ENCODE measurements at places on chromosomes 13 and 19.
A peak's percentile ranks its signal among the peaks of the same experiment; 100 is the strongest.

- DNase-seq = no peak
Measured at GRCh38 chr19:55099557-55100506, 17.6 kb downstream of the PPP1R12C start.

DNA sequence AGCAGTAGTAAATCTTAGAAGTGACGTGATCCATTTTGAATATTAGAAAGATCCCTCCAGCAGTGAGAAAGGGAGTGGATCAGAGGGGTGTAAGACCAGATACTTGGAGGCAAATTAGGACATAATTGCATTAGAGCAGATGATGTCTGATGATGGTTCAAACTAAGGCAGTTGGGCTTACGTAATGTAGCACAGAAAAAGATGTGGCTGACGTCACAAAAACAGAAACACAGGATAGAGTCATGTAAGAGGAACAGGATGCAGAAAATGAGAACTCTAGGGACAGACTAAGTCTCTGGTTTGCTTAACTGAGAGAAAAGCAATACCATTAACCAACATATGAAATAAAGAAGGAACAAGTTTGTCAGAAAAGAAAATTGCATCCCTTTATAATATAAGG, 392.5 kb upstream of the DACH1 start:
- no peak for DNase-seq

GRCh38 chr19:54021363-54021762, 29.9 kb downstream of the CACNG6 start:
- DNase-seq = no peak

DNA sequence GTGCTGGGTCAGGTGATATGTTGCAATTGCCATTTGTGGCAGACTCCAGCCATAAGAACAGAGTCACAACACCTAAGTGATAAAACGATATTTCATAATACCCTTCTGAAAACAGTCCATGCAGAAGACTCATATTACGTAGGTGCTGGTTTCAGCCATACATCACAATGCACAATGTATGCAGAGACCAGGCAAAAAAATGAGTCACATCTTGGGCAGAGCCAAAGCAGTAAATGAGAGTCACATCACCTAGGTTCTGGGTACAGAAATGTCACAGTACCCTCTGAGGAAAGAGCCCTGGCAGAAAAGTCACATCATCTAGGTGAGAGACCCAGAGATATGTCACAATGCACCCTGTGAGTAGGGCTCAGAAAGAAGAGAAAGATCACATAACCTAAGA, 125.2 kb upstream of the ZNF91 start:
- DNase-seq = no peak

- DNase-seq = no peak
Measured at GRCh38 chr13:47291107-47291656, 394.3 kb upstream of the HTR2A start.

DNA sequence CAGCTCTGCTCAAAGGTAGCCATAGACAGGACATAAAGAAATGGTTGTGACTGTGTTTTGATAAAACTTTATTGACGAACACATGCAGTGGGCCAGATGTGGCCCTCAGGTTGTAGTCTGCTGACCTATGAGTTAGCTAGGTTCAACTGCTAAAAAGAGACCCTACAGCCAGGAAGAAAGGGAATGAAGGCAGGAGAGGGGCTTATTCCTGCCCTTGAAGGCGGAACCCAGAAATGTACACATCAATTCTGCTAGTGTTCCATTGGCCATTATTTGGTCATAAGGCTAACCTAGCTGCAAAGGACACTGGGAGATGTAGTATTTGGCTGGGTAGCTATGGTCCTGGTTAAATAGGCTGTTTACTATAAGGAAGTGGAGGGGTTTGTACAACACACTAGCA, 18.0 kb downstream of the APBA3 start:
- DNase-seq = no peak

- no peak for DNase-seq
Measured at GRCh38 chr13:84812078-84812477, 929.8 kb upstream of the SLITRK1 start.

GRCh38 chr19:510606-511100, 3.4 kb downstream of the TPGS1 start:
- peak; percentile 56 for DNase-seq

- no peak for DNase-seq
Measured at GRCh38 chr19:8457209-8457608, 12.4 kb downstream of the HNRNPM start.

- DNase-seq = no peak
Measured at GRCh38 chr13:45194081-45194939, 6.5 kb downstream of the KCTD4 start.

GRCh38 chr13:50829896-50830295, 13.6 kb downstream of the DLEU7 start:
- no peak for DNase-seq

DNA sequence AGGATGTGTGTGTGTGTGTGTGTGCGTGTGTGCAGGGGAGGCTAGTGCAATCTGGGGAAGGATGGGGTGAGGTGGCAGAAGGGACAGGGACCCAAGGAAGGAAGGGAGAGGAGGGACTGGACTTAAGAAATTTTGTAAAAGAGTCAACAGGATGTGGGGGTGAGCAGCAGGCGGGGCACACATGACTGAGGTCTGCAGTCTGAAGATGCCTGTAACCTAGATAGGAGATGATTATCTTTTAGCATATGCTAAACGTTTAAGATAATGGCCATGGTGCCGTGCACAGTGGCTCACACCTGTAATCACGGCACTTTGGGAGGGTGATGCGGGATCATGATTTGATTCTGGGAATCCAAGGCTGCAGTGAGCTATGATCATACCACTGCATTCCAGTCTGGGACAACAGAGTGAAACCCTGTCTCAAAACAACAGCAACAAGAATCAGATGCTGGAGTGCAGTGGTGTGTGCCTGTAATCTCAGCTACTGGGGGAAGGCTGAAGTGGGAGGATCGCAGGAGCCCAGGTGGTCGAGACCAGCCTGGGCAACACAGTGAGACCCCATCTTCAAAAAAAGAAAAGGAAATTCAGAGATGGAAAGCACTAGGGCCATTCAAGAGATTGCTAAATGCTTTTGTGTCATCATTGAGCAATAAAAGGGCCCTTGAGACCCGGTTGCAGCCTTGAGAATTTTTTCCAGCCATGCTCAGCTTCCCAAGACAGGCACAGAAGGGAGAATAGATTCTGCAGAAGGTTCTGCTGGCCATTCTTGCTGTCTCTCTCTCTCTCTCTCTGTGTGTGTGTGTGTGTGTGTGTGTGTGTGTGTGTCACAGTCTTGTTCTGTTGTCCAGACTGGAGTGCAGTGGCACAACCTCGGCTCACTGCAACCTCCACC, 3.8 kb upstream of the ZNF414 start:
- DNase-seq = no peak

- DNase-seq = no peak
Measured at GRCh38 chr19:31332096-31332495, 17.1 kb downstream of the TSHZ3 start.

DNA sequence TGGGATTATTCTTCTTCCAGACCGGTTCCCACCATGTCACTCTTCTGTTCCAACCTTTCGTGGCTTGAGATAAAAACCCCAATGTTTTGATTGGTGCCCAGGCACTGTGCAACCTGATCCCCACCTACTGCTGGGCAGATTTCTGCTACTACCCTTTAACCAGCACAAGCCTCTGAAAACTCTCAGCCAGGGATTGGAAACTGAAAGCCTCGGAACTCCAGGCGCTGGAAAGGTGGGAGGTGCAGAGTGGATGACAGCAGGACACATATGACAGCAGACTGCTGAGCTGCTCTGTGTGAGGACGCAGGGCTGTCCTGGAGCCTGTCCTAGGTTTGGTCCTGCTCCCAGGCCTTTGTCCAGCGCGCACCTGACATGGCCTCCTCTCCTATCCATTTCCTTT, 68.5 kb upstream of the GTF3A start:
- DNase-seq = no peak

- DNase-seq = no peak
Measured at GRCh38 chr19:771332-771785, 20.4 kb downstream of the MISP start.

- no peak for DNase-seq
Measured at GRCh38 chr13:110138700-110139036, 168.3 kb downstream of the COL4A1 start.

- DNase-seq = no peak
Measured at GRCh38 chr13:93750676-93751075, 524.1 kb downstream of the GPC6 start.

- no peak for DNase-seq
Measured at GRCh38 chr19:5130371-5131030, 161.6 kb downstream of the KDM4B start.

DNA sequence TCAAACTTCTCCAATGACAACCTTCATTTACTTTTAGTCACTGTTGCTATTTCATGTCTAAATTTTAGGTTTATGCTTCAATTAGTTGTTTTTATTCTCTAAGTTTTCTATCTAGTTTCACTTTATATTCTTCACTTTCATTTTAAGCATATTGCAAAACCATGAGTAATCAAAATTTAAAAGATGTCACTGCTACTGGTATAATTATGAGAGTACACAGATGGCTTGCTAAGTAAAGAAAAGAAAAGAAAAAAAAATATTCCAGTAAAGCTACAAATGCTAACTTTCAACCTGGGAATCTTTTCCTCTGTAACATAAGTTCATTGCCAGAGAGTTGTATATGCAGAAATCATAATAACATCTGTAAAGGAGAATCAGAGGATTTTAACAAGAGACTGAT, 1624.7 kb downstream of the PCDH9 start:
- no peak for DNase-seq

- no peak for DNase-seq
Measured at GRCh38 chr19:56405062-56405461, 930 bp downstream of the ZNF583 start.

- DNase-seq = no peak
Measured at GRCh38 chr19:6719992-6720368, 470 bp downstream of the C3 start.

DNA sequence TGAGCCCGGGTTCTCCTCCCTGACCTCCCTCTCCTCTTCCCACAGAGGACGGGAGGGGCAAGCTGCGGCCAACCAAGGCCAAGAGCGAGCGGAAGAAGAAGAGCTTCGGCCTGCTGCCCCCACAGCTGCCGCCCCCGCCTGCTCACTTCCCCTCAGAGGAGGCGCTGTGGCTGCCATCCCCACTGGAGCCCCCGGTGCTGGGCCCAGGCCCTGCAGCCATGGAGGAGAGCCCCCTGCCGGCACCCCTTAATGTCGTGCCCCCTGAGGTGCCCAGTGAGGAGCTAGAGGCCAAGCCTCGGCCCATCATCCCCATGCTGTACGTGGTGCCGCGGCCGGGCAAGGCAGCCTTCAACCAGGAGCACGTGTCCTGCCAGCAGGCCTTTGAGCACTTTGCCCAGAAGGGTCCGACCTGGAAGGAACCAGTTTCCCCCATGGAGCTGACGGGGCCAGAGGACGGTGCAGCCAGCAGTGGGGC, 162.2 kb downstream of the KDM4B start:
- no peak for DNase-seq

DNA sequence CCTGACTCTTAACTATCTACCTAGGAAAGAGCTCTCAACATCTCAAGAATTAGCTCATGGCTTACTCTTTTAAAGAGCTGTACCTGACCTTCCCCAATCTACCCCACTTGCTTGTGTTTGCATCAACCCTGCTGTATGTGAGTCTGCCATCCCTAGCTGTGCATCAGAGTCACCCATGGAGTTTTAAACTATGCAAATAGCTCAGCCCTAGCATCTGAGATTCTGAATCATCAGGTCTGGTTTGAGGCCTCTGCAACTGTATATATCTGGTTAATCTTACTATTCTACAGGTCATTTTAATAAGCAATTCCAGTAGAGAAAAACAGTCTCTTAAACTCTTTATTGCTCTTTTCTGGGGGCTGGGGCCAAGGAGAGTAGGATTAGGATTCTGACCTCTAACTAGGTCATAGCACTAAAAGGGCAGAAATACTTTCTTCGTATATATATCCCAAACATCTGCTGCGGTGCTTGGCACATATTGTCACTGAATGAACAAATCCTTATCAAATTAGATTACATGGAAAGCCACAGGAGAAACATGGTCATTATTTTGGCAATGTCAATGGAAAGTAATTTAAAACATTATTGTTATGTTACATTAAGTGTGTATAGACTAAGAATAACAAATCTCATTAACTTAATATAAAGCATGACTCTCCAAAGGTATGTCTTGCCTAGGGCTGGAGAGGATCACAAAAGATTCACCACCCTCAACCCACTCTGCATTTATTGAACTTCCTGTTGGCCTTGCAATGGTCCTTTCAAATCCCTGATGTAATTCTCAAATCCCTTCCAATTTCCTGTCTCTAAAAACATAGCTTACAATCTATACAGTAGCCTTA, 232.2 kb downstream of the DACH1 start:
- no peak for DNase-seq

DNA sequence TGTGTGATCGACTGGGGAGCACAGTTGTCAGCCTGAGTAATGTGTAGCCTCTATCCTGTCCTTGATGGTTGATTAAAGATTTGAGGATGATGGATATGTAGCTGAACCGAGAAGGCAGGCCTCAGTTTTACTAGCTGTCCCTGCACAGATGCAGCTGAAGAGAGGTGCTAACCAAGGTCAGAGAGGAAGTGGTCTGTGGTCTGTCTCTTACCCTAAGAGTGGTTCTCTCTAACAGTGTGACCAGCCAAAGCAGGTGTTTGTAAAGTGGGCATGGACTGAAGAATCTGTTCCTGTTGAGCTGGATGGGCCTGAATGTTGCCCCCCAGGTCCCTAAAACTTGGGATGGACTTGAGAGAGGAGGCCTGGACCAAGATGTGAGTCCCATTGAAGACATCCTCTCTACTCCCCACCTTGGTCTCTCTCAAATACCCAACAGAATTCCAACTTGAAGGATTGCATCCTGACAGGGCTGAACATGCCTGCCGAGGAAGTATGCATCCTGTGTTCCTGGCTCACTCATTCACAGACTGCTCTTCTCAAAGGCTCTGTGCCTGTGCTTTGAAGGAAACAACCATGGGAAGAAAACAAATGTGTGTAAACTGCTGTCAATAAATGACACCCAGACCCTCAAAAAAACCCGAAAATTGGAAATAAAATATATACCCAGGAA, 223.8 kb downstream of the MAB21L1 start:
- no peak for DNase-seq

DNA sequence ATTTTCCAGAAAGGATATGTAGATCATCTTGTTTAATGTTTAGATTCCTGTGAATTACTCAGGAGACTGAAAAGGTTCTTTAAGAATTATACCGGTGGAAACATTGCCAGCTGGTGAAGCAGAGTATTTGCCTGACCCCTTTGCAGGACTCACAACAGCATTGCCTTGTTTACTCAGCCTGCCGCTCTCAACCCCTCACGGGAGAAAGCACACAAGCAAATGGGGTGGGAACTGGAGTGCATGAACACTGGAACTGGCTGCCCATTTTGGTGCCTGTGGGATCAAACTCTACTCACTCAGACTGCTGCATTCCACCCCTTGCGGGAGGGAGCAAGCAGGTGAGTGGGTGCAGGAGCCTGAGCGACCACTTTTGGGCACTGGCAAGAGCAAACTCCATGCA, 804.7 kb upstream of the SLITRK1 start:
- no peak for DNase-seq

DNA sequence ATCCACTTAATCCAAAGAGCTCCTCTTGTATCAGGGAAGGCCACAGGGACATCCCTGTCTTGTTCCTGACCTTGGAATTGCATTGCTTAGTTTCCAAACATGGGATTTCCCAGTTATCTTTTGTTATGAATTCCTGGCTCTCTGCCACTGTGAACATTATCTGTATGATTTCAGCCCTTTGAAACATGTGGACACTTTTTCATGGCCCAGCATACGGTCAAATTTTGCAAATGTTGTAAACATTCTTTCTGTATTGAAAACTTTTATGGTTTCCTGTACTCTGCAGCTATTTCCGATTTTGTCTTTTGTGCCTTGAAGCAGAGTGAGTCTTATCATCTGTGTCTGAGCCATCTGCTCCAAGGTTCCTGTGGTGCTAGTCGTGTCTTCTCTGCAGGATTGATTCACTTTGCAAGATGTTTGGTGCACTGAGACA, 4.5 kb upstream of the CFAP97D2 start:
- no peak for DNase-seq

GRCh38 chr13:73873940-73874830, 260.0 kb downstream of the KLF12 start:
- DNase-seq = no peak

Data from NCI-H1048 (cell line).